Left colon (tissue), 2 donors: ENCODE measurements at places on chromosomes 7 and 10. TPM values are rescaled to one million over a fixed set of nuclear protein-coding genes. Genes with fewer than 3 reads are reported as not detected.

DNA sequence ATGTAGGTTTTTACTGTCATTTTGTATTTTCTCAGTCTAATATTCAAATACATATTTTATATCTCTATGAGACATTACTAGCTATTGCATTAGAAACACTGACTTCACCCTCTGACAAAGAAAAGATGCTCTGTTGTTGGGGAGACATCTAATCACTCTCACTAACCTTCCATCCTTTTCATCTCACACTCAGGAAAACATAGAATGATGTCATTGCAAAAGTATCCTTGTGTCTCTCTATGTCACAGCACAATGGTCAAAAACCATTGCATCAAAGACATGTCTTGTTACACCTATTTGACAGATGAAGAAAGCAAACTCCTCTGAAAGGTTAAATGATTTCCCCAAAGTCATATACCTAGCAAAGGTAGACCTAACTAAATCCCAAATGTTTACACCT lies 231.3 kb upstream of the PTN start:
- no peak for DNase-seq

- DNase-seq, result no peak
Measured at GRCh38 chr10:24394461-24395190, 185.7 kb downstream of the KIAA1217 start.

DNA sequence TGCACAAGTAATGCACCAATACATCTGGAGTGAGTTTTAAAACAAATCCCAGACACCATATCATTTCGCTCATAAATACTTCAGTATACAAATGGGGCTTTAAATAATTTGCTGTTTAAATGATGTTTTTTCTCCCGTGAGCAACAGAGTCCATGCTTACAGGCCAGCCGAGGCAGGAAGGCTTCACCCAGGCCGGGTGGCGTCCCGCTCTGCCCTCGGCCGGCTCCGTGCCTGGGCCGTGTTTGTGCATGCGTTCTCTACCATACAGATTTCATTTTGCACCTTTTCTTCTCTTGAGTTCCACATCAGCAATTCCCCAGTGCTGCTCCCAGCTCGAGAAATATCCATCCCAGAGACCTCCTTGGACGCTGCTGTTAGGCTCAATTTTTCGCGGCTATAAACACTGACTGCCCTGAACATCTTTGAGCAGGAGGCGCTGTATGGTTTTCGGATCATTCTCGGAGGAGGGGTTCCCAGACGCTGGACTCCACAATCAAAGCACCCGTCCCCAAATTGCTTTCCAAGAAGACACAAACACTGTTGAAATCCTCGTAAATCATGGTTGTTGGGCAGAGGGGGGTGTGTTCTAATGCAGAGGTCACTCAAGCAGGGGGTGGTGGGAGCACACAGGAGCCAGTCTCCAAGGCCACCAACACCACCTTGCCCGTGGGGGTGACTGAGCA lies 91.6 kb downstream of the MICALL2 start:
- no peak for DNase-seq

GRCh38 chr10:73376679-73377078 lies 18.0 kb upstream of the CFAP70 start:
- DNase-seq, result no peak

DNA sequence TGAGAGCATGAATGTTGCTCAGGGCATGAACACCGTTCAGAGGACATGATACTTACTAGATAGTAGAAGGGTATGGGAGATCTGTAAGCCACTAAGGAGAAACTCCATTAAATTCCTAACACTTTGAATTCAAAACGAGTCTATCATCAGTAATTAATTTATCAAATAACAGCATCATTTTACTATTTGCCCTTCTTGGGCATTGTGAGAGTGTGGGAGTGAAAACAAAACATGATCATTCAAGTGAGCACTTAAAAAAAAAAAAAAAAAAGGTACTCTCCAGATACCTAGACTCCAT lies 20.5 kb upstream of the ASB15 start:
- DNase-seq, result no peak

Gene PTF1A
- total RNA-seq, result not detected

Gene ZNF488
- 0.64 TPM for total RNA-seq

Gene OR2A1
- total RNA-seq, result not detected

Gene AMPH
- 0.58 TPM for total RNA-seq

DNA sequence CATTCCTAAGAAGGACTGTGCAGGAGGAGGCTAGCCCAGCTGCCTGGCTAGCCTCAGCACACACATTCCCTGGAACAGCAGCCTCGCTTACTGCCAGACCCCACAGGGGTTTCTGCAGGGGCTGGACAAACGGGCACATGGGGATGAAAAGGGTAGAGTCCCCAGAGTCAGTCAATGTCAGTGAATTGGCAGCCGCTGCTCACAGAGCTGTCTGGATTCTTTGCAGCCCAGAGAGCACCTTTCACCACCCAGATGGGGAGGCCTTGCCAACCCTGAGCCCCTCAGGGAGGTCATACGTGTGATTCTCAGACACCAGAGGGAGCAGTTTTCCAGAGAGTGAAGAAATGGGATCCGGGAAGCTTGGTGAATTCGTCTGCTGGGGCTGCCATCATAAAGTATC lies 143.3 kb downstream of the KCNMA1 start:
- DNase-seq, result no peak

- DNase-seq, result peak; percentile 100
Measured at GRCh38 chr10:110919349-110919931, at the start of gene SHOC2. Gene SHOC2 (plus strand): TSS chr10:110919604. CDS start chr10:110964359, 44,755 bp downstream.

GRCh38 chr10:128035557-128035973 lies 90.7 kb downstream of the MKI67 start:
- peak; percentile 39 for DNase-seq

DNA sequence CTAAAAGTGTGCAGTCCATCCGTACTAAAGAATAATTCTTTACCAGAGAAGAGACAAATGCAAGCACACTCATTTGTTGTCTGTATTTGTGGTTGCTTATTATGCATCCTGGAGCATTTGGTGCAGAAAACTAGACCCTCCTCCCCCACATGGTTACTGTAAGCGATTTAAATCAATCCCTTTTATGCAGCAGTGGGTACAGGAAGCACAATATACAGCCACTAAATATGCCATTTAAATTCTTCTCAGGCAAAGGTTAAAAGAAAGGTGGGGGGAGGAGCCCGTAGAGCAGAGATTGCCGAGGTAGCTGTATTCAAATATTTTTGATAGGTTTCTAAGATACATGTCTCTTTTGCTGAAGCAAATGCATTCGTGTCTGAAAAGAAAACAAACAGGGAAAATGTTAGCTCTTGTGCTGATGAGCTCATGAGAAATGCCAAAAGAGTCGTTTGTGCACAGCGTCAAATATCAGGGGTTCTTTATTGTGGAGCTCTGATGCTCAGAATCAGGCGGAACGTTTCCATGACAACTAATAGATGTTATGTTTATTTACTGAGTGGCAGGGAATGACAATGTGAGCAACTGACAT lies 131.3 kb upstream of the NPVF start:
- no peak for DNase-seq

DNA sequence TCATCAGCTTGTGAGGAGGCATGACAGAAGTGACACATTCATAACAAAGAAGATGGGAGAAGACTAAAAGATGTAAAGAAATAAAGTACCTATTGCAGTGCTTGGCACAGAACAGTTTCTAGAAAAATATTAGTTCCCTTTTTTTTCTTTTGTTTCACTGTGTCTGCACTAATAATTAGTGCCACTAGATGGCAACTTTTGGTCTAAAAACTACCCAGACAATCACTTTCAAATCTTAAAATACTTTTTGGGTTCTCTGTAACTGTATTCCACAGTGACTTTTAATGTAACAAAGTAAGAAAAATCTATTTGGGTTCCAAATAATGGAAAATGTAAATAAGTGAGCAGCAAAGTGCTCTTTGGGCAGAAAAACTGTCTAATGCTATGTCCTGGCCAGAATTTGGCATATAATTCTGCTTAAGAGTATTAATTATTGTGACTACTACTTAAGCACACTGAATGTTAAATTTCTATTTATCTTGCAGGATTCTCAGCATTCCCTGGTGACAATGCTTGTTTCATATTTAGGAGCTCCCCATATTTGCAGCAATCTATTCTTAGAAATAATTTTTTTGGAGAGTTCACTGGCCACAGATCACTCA lies 134.8 kb upstream of the KIF5B start:
- DNase-seq, result no peak

DNA sequence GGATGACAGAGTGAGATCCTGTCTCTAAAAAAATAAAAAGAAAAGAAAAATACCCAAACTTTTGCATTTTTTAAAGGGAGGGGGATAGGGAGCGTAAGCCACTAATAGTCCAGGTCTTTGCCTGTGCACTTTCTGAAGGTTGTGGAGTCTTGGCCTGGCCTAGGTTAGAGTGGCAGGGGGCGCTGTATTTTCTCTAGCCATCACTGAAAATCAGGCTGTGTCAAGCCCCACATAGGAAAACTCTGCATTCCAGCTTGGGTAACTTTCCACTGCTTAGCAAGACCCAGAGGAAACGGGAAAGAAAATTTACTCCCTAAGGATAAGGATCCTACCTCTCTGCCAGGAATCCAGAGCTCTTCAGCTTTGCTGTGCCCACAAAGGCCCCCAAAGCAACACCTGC lies 10.5 kb upstream of the PAX4 start:
- DNase-seq, result no peak

DNA sequence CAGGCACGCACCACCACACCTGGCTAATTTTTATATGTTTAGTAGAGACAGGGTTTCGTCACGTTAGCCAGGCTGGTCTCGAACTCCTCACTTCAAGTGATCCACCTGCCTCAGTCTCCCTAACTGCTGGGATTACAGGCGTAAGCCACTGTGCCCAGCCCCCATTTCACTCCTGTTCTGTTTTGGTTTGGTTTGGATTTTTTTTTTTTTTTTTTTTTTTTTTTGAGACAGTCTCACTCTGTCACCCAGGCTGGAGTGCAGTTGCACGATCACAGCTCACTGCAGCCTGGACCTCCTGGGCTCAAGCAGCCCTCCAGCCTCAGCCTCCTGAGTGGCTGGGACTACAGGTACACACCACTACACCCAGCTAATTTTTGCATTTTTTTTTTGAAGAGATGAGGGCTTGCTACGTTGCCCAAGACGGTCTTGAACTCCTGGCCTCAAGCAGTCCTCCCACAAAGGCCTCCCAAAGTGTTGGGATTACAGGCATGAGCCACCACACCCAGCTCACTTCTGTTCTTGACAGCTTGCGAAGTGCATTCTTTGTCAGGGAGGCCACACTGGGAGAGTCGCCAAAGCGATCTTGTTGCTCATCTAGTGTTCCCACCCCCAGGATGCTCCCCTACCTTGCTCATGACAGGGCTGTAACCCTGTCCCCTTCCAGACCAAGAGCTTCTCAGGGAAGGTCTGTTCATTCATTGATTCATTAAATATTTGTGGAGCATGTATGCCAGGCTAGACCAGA lies 229.1 kb downstream of the CUX1 start:
- no peak for DNase-seq

Gene NAT16
- not detected for total RNA-seq

Gene PDE6C
- total RNA-seq, result not detected

GRCh38 chr7:87154166-87154565 lies 1.9 kb downstream of the DMTF1 start:
- no peak for DNase-seq

DNA sequence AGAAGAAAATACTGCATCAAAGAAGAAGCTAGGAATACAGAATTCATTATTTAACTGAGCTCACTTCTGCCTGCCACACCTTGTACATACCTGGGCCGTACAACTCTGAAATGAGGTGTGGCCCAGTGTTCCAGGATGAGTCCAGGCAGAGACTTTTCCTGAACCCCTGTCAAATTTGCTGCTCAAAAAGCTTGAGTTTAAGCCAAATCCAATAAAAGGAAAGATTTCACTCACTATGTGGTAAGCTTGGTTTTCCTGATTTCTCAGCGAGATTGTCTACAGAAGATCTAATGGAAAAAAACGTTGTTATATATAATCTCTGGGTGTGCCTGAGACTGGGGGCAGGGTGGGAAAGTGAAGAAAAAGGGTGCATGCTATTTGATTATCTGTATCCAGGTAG lies 72.1 kb upstream of the EGFR start:
- no peak for DNase-seq

- DNase-seq, result no peak
Measured at GRCh38 chr10:133336577-133337369, at the start of gene CALY. Gene CALY (minus strand): TSS chr10:133336896. CDS start chr10:133328989, 7,907 bp downstream.

DNA sequence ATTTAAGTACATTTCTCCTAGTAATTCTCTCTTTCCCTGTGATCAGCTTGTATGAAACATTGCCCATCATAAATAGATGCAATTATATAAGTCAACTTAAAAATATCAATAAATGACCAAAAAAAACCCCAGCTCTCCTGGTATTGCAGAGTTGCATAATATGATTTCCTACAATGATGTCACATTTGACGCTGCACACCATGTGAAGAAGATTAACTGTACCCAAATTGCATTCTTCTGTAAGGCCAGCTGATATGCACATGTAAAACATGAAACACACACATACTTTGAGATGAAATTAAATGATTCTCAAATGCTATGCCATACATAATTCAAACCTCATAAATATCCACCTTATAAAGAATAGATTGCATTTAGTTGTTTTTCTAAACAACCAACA lies 115.5 kb downstream of the AGMO start:
- DNase-seq, result no peak

DNA sequence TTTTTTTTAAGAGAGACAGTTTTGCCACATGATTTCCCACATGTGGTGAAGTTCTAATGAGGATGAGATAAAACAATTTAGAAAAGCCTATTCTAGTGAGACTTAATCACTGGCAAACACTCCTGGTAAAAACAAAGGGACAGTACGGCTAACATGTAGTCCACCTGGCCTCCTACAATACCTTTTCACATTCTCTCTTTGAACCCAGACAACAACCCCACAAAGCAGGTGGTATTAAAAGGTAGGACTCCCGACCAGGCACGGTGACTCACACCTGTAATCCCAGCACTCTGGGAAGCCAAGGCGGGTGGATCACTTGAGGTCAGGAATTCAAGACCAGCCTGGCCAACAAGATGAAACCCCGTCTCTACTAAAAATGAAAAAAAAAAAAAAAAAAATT lies 12.4 kb downstream of the PARD3 start:
- no peak for DNase-seq

Gene CHST15
- total RNA-seq, result 2.7 TPM

GRCh38 chr10:98224509-98224908 lies 43.5 kb downstream of the LOXL4 start:
- no peak for DNase-seq

Gene ENKUR
- 1.3 TPM for total RNA-seq

DNA sequence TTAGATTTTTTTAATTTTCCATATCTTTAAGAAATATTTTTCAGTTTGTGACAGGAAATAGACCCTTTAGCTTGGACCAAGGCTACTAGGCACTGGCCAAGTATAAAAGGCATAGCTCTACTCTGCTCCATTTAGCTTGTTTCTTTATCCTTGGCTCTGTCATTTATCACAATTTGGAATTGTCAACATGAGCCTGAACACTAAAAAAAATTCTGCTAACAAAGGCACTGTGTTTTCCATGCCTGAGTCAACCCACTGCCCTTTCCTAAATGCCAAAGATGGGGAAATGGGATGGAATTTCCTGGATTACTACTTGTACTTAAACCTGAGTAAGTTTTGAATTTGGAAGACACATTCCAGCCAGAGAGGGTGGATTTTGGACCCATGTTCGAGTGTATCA lies 128.4 kb downstream of the NSUN6 start:
- DNase-seq, result no peak

Gene GJD4
- total RNA-seq, result not detected

Gene SEMA3A
- total RNA-seq, result 12.6 TPM
